ENCODE measurements at places on chromosomes 7 and 10.

DNA sequence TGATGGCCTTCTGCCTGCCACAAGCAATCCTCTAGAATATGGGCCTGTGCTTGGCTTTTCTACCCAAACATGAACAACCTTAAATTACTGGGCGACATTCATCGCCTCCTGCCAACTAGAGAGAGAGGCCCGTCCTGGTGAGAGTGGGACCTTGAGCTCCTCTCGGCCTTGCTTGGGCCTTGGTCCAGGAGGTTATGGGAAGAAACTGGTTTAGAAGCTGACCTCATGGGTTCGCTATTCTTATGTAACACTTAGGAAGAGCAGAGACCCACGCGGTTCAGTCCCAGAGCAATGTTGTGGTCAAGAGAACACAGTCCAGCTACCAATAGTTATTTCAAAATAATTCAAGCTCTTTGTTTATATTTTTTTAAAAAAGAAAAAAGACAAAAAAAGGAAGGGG lies 176.3 kb upstream of the ZNF32 start:
- no peak for DNase-seq

DNA sequence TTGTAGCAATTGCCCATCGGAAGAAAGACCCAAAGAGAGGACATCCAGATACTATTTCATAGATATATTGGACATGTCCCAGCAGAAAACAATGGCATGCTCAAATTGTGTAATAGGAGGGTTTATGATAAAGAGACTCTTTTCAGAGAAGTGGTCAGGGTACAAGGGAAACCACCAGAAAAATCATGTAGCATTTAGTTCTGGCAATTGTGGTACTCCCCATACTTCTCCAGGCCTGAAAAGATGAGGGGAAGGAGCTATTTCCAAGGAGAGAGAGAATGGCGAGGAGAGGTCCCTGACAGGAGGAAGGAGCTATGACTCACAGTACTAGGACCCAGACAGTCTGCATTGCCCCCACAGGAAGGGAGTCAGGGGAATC lies 68.4 kb upstream of the ADO start:
- no peak for DNase-seq

DNA sequence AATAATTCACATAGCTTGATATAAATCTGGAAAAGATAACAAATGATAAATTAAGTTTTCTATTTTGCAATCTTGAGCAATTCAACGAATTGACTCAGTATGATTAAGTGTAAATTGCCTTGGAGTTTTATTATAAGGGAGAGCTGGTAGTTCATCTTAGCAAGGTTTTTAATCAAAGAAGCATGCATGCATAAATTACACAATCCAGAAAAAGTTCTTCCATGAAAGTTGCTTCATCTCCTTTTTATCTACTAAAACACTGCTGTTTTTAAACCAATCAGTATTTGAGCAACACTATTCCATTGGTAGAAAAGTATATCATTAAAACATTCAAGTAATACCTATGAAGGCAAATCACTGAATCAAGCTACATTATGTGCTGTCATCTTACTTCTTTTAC lies 47.6 kb downstream of the POT1 start:
- no peak for DNase-seq

- no peak for DNase-seq
Observed at GRCh38 chr10:31745612-31746376, 182.8 kb downstream of the ARHGAP12 start.

DNA sequence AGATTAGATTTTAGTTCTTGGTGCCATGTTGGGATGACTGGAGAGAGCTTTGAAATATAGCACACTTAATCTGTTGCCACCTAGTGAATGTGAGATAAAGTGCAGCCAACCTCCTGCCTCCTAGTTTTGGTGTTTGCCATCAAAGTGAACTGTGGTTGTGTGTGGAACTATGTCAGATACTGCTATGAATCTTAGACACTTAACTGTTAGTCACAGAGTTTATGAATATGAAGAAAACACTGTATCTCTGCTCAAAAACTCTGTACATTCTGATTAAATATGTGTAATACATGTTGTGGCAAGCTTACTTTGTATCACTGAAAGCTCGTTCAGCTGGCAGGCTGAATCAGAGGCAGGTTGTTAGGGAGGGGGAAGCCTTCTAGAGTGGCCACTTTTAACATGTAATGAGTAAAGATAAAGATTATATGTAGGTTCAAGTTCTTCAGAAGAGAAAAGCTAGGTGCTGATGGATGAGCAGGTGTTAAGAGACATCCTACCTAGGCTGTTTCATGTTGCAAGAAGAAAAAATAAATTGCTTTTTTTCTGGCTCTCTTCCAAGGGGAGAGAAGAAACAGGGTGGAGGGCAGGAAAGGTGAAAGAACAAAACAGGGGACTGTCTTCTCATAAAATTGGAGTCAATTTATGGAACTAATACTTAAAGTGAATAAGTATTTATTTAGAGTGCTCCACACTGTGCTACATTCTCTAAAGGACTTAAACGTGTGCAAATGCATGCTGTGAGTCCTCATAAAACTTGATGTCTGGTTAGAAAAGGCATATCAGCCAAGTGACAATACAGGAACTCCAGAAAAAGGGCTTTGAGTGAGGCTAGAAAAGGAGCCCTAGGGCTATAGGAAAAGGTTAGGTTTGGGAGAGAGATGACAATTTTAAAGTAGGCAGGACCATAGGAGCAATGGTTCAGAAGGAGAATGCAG lies 14.1 kb upstream of the LAMB1 start:
- no peak for DNase-seq

DNA sequence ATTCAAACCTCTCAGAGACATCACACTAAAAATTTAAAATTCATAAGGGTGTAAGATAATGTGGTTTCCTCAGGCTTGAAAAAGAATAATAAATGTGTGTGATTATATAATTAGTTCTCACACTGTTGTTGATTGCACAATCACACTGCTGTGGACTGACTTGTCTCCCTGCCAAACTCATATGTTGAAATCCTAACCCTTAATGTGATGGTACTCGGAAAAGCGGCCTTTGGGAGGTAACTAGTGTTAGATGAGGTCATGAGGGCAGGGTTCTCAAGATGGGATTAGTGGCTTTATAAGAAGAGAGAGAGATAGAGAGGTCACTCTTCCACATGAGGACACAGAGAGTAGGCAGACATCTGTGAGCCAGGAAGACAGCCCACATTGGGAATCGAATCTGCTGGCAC lies 128.5 kb upstream of the COL1A2 start:
- DNase-seq, result no peak

DNA sequence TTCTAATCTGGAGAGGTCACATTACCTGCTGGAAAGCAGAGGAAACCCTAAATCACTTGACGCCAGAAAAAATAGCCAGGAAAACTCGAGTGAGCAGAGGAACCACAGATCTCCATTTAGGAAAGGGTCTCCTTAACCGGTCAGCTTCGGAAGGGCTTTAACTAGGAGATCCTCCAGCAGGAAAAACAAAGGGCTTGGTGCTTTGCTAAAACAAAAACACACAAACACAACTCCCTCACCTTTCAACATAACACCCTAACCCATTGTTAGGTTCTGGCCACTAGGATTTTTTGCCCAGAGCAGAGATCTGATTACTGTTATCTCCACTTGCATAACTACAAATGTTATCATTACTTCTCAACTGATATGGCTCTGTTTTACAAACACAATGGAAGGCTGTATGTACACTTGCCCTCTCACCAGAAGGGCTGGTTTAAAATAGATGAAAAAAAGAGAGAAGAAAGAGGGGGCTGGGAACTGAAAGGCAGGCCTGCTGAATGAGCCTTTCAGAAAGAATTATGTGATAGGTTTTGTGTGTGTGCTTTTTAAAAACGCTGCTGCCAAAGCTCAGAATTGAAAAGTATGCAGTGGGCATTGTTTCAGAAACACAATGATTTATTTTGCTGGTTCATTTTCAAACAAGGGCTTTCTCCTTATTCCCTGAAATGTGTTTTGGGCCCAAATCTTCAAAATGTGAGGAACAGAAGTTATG lies 161.5 kb downstream of the FGFR2 start:
- DNase-seq, result no peak

- DNase-seq, result no peak
Observed at GRCh38 chr7:82438521-82438920, 5.1 kb downstream of the CACNA2D1 start.

DNA sequence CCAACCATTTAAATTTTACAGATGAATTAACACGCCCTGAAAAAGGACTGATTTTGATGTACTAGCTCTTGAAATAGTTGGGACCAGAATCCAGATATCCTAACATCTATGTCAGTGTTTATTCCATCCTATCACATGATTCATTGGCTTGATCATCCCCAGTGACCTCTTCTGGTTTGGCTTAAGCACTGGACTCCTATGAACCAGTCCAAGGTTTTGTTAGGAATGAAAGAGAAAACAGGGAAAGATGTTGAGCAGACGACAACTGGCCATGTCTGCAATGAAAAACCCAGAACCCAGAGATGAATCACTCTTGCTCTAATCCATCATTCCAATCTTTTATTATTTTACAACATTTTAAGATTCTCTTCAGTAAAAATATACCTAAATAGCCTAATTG lies 1080.9 kb downstream of the SORCS1 start:
- DNase-seq, result no peak

- no peak for DNase-seq
Observed at GRCh38 chr10:5606864-5607263, 59.5 kb downstream of the ASB13 start.

- DNase-seq, result no peak
Observed at GRCh38 chr7:144384555-144385245, 18.8 kb downstream of the NOBOX start.

GRCh38 chr10:64261676-64262075 lies 740.5 kb downstream of the REEP3 start:
- no peak for DNase-seq

GRCh38 chr7:103637094-103637493 lies 191.1 kb upstream of the SLC26A5 start:
- no peak for DNase-seq

GRCh38 chr7:128379900-128380479 lies 18.5 kb upstream of the PRRT4 start:
- DNase-seq, result no peak

- no peak for DNase-seq
Observed at GRCh38 chr7:88075216-88075615, 141.2 kb downstream of the ADAM22 start.

DNA sequence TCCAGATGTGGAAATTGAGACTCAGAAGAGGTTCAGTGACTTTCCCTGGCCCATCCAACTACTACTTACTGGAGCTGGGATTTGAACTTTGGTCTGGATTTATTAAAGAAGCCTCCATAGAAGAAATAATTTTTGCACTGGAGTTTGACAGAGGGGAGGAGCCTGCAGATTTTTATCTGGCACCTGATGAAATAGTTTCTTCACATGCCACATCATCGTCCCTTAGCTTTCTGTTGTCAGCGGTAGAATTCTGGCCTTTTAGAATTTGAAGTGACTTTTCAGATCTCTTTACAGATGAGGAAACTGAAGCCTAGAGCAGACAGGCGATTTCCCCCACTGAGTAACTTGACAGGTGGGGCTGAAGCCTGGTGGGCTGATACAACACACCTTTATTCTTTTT lies 233.5 kb downstream of the LRMDA start:
- no peak for DNase-seq

GRCh38 chr10:95790982-95791381 lies 35.0 kb downstream of the ENTPD1 start:
- no peak for DNase-seq

GRCh38 chr10:127878475-127879055 lies 14.2 kb downstream of the CLRN3 start:
- DNase-seq, result no peak

Measured in stimulated activated CD8-positive, alpha-beta memory T cell treated with anti-CD3 and anti-CD28 coated beads, Interleukin-15, amount 100 ng/mL, for 4 hours (primary cell).